ENCODE measurements at places on chromosomes 7 and 10. TPM values are rescaled to one million over a fixed set of nuclear protein-coding genes. Genes with fewer than 3 reads are reported as not detected.
A peak's percentile ranks its signal among the peaks of the same experiment; 100 is the strongest.

The ATOH7 gene
- total RNA-seq: 0.07 TPM

The ARHGEF35 gene
- total RNA-seq: not detected

The DMTF1 gene
- total RNA-seq: 36.7 TPM

The KAZALD1 gene
- total RNA-seq: 12.5 TPM

DNA sequence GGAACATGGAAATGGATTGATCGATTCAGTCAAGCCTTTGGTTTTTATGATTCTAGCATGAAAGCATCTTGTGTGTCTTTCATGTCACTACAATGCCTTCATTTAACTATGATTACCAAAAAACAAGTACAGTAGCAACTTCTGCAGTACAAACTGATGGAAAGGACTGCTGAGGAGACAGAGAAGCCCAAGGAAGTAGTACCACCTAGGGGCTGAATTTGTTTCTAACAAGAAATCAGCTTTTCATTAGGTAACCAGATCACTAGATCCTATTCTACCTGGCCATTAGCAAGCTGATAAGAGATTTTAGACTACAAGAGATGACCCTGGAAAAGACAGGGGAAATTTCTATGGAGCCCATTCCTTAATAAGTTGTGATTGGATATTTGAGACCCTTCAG, 3.2 kb upstream of the IFIT1 start:
- peak; percentile 67 for DNase-seq

DNA sequence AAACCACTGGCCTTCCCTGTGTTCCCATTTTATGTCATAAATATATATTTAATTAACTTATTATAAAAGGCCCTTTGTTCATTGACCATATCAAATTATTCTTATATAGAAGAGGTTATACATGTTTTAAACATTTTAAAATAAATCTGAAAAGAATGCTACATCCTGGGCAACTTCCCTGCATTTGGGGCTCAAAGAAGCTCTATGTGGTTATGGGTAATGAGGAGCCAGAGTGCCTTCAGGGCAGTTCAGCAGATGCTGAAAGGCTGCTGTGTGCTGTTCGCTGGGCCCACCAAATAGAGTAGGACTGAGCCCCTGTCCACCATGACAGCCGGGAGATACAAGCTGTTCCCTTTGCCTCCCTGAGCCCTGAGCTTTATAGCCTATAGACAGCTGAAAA, 35.9 kb downstream of the HTRA1 start:
- DNase-seq: no peak

DNA sequence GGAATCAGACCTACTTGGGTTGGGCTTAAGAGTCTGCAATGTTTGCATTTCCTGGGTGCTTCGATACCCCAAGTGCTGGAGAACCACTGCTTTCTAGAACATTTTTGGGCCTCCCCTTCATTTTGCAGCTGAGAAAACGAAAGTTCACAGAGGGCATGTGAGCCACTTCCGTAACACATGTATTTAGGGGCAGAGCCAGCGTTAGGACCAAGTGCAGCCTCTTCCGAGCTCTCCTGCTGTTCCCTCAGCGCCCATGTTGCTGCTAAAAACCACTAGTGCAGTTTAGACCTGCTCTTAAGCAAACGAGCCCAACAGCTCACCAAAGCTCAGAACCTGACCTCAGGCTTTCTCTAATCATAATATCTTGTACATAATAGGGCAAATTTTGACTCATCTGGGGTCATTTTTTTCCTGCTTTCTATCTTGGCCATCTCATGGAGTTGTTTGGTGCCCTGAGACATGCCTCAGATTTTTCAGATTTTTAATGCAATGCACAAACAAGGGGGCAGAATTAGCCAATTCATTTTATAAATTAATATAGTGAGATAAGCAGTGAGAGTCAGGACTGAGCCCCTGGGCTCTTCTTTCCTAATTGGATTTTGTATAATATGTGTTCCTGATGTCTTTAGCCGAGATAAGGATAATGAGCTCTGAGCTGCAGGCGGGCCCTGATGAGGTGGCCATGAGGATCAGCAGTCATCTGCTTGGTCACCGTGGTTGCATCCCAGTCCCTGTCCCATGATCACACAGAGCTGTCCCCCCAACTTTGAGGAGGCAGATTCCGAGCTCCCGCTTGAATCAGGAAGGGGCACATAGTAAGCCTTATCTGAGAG, 12.9 kb downstream of the BAG3 start:
- DNase-seq: peak; percentile 68

- DNase-seq: no peak
Observed at GRCh38 chr10:60878224-60878623, 65.8 kb downstream of the RHOBTB1 start.

DNA sequence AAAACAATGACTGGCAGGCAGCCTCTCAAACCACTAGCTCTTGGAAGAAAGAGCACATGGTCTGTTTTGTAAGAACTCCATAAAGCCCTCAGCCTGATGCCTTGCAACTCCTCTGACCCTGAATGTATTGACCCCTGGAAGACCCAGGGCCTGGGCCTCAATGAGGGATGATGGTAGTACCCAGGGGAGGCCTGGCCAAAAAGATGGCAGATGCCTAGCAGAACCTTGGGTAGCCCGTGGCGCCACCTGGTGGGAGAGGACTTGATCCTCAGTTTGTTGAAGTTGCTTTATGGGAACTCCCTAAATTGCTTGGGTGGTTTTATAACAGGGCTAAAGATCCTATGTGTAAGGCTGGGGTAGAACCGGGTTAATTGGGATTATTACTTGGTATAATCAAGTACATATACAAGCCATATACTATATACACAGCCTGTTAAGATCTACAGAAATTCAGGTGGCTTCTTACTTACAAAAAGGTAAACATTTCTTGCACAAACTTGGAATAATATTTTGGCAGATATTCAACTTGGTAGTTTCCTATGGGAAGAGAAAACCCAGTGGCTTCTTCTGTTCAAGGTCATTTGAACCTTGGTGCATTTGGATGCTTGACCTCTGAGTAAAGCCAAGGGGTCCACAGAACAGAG, 95.8 kb upstream of the CACUL1 start:
- DNase-seq: peak; percentile 64

DNA sequence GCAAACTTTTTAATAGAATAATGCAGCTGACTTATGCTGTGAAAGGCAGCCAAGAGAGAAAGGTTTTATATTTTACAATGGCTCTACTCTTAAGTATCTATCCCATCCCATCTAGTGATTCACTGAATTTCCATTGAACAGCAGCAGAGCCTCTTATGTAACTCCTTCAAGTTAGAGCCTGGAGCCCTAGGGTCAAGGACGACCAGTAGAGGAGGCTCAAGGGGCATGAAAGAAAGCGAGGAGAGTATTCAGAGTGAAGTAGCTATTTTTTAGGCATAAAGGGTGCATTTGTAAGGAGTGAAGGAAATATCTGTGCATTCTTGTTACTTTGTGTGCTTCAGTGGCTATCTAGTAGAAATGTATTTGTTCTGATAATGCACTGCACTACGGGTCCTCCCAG, 180.2 kb upstream of the TPK1 start:
- DNase-seq: peak; percentile 21

GRCh38 chr7:15781944-15782343, 95.5 kb upstream of the MEOX2 start:
- no peak for DNase-seq

- DNase-seq: no peak
Observed at GRCh38 chr7:150927956-150928344, 50.2 kb downstream of the KCNH2 start.

DNA sequence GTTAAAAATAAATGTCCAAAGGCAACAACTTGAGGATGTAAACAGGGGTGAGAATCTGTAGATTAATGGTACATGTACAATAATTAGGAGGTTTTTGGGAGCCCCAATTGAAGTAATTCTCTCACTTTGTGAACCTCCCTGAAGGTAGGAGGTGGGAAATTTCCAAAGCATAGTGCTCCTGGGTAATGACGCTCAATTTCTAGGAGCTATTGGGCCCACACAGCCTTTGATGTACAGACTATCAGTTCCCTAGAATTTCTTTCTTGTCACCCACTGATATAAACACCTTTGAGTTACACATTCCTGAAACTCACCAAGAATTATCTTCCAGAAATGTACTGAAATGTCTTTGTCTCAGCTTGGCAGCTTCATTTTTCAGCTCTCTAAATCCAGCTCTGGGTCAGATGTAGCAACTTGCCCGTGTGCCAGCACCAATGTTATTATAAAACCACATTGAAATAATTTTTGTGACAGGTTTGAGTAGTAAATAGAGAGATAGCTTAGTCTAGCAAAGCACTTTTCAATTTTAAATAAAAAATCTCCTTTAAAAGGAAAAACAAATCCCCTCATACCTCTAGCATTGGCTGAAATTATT, 36.6 kb upstream of the GALNT17 start:
- DNase-seq: no peak

DNA sequence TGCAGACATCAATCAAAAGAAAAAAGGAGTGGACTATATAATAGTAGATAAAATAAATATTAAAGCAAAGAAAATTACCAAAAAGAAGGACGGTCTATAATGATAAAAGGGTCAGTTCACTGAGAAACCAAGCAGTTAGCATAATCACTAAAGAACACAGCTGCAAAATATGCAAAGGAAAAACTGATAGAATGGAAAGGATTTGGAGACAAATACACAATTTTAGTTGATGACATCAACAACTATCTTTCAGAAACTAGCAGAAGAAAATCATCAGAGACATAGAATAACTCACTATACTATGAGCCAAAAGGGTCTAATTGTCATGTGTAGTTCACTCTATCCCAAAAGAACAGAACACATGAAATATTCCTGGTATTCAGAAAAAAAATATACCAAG, 316.4 kb upstream of the IGFBP3 start:
- DNase-seq: no peak

DNA sequence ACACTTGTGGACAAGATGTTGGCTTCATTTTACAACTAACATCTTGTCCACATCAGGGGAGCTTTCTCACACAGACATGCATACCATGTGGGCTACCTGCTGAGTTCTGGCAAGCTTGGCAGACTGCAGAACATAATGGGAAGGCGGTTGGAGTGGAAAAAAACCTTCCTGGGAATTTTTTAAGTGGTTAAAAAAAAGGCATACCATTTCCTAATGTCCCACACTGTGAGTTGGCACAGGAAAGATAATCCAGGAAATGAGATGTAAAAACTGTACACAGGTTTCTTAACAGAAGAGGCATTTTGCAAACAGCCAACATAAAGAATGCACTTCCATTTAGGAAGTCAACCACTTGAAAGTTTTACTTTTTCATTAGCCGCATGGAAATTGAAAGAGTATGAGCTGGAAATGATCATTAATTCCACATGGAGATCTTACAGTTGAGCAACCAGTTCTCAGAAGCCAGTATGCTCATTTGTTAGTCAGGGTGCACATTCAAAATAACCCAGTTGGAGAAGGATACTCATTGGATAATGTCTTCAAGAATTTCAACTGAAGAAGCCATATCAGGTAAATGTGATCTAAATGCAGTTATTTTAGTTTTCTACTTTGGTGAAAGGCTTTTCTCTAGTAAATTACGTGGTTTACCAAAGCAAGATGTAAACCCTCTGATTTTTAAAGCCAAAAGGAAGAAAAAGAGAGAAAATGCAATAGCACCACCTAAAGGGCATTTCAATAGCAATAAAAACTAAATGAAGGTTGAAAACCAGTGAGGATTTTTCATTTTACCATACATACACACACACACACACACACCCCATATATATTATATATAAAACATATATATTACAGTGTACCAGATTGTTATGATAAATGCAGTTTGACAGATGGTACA, 194.0 kb downstream of the TAX1BP1 start:
- peak; percentile 23 for DNase-seq

GRCh38 chr7:16900209-16900768, 18.5 kb upstream of the AGR3 start:
- DNase-seq: no peak

DNA sequence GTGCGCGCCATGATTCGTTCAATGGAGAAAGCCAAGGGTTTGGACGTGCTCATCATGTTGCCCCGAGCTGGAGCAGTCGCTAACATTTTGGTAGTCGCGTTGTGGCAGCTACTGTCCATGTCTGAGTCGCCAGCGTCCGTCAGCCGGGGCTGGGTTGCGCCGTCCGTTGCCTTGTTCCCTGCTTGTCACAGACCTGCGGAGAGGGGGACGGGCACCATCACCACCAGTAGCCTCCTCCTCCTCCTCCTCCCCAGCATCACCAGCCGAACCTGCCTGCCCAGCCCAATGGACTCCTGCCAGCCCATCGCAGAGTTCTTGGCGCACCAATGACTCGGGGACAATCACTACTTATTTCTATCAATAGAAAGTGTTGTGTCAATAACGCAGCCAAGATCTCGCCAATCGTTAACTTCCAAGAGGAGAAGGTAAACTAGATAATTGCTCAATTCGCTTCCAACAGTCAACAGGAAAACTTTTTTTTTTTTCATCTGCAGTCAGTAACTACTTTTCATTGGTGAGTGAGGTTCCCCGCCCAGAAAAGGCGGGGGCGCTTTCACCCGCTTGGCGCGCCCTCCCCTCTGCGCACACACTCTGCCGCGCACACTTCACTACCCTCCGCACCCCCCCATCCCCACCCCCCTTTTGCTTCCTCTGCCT, at the start of gene FEZF1:
TSS of gene FEZF1 (minus strand) at position 432 of the 657 bp plus-strand sequence. CDS start at position 119, 313 bp downstream.
- no peak for DNase-seq

- no peak for DNase-seq
Observed at GRCh38 chr7:112788778-112789343, 1.3 kb downstream of the TMEM168 start.

GRCh38 chr7:80807166-80807900, 111.5 kb downstream of the SEMA3C start:
- peak; percentile 45 for DNase-seq

DNA sequence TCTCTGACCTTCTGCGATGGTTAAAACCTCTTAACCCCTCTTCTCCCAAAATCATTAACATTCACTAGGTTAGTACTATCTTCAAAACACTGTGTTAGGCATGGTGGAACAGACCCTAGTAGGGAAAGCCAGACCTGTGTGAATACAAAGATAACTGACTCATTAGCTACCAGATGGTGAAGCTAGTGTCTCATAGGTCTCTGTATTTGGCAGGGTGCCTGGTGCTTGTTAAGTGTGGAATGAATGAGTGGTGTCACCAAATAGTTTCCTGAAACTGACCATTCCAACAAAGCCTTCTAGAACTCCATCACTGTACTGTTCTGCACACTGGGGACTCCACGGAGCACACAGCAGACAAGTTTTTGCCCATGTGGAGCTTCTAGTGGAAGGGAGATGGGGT, 27.7 kb upstream of the TM9SF3 start:
- peak; percentile 99 for DNase-seq

- no peak for DNase-seq
Observed at GRCh38 chr10:78714225-78714624, 354.5 kb upstream of the ZMIZ1 start.

DNA sequence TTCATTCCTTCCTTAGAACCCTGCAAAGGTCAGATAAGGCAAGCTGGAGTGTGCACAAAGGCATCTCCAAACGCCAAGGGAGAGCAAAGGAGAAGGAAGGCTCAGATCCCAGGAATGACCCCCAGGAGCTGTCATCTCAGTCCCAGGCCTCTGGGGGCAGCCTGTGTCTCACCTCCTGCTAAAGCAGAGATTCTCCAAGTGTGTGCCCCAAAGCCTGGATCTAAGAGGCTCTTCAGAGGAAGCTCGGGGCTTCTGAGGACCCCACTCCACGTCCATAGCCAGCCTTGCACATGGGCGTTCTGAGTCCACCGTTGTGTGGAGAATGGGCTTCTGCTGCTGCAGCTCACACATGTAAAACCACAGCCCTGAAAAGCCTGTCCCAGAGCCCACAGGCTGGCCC, 5.1 kb upstream of the GRID1 start:
- no peak for DNase-seq

Measured in M059J (cell line).